ENCODE measurements at places on chromosomes 5 and 9.
A peak's percentile ranks its signal among the peaks of the same experiment; 100 is the strongest.

DNA sequence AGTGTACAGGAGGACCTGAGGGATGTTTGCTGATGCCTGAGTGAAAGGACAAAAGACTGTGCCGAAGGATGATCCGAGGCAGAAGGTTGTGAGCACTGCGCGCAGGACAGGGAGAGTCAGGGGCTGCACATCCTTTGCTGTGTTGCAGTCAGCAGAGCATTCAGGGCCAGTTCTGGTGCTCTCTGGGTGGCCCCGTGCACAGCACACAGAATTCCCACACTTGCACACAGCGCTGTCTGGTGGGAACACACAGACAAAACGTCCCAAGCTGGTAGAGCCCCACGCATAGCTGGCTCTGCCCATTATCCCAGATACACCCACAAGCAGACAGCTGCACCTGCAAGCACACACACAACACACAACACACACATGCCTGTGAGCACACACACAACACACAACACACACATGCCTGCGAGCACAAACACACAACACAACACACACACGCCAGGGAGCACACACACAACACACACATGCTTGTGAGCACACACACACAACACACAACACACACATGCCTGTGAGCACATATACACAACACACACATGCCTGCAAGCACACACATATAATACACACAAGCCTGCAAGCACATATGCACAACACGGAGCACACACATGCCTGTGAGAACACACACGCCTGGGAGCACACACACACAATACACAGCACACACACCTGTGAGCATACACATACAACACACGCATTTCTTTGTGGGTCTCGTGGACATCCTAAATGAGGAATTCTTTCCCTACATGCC lies 74.4 kb downstream of the FGF18 start:
- no peak for DNase-seq

DNA sequence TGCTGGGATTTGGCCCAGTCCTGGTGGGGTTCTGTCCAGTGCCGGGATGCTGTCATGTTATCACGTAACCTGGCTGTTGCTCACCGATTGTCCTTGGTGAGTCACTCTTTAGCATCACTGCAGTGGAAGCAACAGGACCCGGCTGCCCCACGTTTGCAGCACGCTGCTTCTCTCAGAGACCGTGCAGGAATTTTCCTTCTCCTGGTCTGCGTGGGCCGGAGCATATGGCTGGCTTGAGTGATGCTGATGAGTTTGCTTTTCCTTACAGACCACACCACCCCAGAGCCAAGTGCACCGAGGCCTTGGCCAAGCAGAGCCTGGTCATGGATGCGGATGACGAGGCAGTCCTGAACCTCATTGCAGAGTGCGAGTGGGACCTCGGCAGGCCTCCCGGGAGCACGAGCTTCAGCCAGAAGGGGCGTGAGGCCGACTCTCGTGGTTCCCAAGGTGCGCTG lies 21.4 kb downstream of the CEP72 start:
- DNase-seq: no peak

DNA sequence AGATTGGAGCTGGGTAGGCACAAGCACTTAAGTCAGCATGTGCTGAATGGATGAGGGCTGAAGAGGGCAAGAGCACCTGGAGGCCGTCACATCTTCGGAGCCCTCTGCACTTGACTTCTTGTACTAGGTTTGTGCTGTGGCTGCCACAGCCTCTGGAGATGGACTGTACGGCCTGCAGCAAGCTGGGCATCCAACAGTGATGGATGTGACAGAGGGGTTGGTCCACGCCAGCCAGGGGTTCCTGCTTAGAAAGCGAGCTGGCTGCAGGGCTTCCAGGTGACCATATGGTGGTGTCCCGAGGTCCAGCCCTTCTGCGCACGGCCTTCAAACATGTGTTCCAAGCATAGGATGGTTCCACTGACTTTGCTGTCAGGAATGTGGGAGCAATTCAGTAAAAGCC lies 65.1 kb upstream of the PHYKPL start:
- no peak for DNase-seq

DNA sequence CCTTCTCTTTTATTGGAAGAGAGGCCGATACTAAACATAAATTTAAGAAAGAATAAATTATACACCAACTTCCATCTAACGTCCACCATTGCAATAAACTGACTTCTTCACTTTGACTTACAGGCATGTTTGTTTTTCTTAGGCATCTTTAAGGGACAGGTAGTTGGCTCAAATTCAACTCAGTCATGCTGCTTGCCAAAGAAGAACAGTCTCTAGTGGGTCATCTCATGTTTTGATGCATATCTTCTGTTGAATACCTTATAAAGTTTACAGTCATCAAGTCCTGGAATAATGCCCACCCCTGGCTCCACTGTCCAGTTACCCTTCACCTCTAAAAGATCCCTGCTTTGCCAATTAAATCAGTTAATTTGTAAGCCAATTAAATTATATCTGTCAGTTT lies 328.2 kb upstream of the GRAMD2B start:
- no peak for DNase-seq

GRCh38 chr9:103799959-103800358 lies 294.1 kb upstream of the SMC2 start:
- no peak for DNase-seq

GRCh38 chr5:147750065-147750464 lies 32.5 kb downstream of the JAKMIP2 start:
- peak; percentile 81 for DNase-seq

GRCh38 chr5:172771439-172772111 lies 580 bp upstream of the DUSP1 start:
- DNase-seq: peak; percentile 41

DNA sequence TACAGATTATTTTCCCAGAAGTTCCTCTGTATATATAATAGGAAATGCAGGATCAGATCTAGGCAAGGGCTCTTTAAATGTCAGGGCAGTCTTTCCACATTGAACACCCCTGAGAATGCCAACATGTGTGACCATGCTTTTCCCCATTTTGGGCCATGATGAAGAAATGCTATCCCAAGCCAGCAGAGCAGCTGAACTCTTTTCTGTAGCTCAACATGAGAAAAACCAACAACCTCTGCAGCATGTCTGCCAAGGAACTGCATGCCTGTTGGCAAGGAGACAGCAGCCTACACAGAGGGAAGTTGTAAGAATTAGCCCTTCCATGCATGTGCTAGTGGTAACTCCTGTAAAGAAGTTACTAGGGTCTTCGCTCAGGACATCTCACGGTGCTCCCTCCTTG lies 9.5 kb upstream of the IFNK start:
- no peak for DNase-seq

DNA sequence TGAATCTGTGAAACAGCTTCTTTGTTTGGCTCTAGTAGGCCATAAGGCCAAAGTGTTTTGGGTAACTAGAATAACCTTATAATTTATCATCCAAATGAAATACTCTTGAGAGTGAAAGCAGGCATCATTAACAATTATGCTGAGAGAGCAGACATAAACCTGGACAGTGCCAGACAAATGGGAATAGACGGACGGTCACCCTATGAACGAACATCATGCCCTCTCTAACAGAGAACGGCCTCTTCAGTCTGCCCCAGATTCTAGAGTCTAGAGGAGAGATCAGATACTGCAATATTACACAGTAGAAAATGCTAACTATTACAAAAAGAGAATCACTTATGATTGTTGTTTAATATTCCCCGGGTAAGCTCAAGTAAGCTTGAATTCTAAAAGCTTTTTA lies 68.5 kb downstream of the APBA1 start:
- DNase-seq: no peak

DNA sequence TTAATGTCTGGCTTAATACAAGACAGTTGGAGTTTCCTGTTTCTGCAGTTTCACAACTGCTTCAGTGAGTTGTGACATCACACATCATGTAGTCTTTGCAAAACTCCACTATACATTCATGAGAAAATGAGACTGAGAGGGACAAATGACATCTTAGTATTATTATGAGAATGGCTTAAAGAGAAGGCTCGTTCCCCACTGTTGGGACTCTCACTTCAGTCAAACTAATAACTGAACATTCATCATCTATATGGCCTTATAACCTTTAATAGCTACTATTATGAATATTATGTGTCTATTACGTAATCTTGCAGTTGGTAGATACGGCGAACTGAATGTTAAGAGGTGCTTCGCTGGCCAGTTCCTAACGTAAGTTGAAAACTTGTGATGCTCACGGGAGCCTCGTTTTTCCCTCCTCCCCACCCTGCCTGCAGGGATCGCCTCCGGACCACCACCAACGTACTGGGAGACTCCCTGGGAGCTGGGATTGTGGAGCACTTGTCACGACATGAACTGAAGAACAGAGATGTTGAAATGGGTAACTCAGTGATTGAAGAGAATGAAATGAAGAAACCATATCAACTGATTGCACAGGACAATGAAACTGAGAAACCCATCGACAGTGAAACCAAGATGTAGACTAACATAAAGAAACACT lies 79.4 kb downstream of the SLC1A3 start:
- no peak for DNase-seq

DNA sequence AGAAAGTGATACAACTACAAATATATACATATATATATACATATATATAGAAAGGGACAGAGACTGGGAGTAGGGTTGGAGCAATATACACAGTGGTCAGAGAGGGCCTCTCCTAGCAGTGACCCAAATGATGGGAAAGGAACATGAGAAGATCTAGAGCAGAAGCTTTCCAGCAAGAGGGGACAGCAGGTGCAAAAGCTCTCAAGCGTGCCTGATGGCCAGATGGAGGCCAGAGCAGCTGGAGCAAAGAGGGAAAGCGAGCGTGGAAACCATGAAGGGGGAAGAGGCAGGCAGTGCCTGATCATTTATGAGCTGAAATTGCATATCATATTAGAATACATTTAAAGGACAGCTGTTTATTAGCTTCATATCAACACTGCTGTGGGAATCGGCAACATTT lies 7.6 kb upstream of the GRPEL2 start:
- DNase-seq: no peak

- DNase-seq: no peak
These were observed 64.2 kb downstream of the CFAP77 start for GRCh38 chr9:132474253-132474652.

DNA sequence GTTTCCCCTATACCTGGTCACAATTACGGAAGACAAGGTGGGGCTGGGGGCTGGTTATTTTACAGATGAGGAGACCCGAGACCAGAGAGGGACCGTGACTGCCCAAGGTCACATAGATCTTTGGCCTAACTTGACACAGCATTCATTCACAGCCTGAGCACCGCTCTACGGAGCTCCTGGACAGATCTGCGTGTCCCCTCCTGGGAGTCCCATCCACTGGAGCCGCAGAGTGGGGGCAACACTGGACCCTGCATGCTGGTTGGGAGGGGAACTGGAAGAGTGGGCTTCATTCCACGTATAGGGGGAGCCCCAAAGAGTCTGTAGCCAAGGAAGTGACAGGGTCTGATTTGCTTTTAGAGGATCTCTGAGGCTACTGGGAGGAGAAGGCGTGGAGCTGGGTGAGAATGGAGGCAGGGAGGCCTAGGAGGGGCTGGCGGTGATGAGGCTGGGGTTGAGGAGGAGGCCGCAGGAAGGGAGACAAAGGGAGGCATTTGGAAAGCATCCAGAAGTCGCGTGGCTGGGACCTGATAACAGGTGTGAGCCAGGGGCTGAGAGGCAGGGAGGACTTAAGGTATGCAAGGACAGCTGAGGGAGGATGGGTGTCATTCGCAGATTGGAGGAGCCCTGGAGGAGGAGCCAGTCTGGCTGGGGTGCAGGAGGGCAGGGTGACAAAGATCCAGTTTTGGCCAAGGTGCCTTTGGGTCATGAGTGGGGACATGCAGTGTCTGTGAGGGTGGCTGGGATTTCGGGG lies 64.3 kb upstream of the IER5L start:
- no peak for DNase-seq

GRCh38 chr9:135053133-135053532 lies 34.3 kb upstream of the OLFM1 start:
- DNase-seq: no peak

DNA sequence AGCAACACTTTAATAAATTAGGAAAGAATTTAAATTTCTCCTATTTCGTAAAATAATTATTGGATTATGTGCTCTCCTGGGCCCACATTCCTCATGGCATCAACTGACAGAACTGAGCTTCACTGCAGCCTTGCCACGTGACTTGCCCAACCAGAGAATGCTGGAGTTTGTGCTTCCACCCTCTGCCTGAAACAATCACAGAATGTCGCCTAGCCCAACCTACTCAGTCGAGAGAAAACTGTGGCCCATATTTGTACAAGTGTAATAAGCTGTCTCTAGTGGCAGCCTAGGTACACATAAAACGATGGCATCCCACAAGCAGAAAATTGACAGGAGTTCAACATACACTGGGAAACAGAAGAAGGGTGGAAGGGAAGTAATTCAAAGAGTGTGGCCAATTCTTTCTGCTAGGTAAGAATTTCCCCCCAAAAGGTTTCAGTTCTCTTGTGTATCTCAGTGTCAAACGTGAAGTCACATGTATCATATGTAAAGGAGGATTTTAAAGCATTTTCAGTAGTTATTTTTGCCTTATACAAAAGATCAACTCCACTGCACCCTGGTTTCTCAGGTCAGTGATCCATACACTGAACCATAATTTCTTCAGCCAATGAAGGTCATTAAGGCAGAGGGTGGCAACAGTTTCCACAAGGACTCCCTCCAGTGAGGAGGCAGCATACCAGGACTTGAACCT lies 41.7 kb downstream of the ZNF608 start:
- no peak for DNase-seq

GRCh38 chr9:589723-590122 lies 251.8 kb upstream of the DMRT1 start:
- no peak for DNase-seq

GRCh38 chr5:102858221-102858620 lies 103.1 kb downstream of the PAM start:
- DNase-seq: no peak

GRCh38 chr5:7827610-7828009 lies 23.3 kb downstream of the CFAP90 start:
- DNase-seq: no peak

DNA sequence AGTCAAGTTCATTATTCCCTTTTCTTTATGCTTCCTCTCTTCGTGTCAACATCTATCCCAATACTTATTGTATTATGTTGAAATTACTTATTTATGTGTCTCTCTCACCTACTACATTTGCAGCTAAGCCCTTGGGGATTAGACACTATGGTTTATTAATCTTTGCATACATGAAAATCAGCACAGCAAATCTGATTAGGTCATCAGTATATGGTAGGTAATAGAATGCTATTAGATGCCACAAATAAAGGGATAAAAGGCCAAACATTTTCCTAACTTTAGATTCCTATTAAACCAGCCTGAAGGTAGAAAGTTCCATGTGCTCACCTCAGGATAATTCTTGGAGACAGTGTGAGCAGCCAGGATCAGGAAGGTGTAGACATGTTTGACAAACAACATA lies 490.1 kb upstream of the MPDZ start:
- DNase-seq: no peak

- no peak for DNase-seq
These were observed 705.6 kb downstream of the SEMA5A start for GRCh38 chr5:8840237-8840636.

- no peak for DNase-seq
These were observed 1530.6 kb upstream of the CDH6 start for GRCh38 chr5:29662876-29663275.

DNA sequence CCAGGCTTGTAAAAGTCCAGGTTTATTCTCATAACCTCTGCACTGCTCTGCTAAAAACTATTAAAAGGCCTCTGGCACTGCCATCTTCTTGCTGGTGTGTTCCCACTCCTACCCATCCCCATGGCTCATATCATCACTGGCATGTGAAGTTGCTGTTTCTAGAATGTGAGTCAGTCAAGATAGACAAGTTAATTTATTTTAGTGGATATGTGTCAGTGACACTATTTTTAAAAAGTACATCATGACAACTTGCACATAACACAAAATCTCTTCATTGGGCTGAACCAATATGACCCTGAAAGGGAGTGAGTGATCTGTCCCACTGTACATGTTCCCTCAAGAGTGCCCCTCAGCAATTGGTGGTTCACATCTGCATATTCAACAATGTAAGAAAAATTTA lies 299.7 kb downstream of the NFIB start:
- no peak for DNase-seq

Measured in NCI-H2227 treated with DMSO at 0.1 percent for 48 hours (cell line).